Muscle of back (tissue), 13 donors: ENCODE measurements at places on chromosomes 3 and 15. TPM values are rescaled to one million over a fixed set of nuclear protein-coding genes. Genes with fewer than 3 reads are reported as not detected.

Gene GP9
- polyA plus RNA-seq: not detected

Gene SI
- polyA plus RNA-seq: 0.22 TPM

DNA sequence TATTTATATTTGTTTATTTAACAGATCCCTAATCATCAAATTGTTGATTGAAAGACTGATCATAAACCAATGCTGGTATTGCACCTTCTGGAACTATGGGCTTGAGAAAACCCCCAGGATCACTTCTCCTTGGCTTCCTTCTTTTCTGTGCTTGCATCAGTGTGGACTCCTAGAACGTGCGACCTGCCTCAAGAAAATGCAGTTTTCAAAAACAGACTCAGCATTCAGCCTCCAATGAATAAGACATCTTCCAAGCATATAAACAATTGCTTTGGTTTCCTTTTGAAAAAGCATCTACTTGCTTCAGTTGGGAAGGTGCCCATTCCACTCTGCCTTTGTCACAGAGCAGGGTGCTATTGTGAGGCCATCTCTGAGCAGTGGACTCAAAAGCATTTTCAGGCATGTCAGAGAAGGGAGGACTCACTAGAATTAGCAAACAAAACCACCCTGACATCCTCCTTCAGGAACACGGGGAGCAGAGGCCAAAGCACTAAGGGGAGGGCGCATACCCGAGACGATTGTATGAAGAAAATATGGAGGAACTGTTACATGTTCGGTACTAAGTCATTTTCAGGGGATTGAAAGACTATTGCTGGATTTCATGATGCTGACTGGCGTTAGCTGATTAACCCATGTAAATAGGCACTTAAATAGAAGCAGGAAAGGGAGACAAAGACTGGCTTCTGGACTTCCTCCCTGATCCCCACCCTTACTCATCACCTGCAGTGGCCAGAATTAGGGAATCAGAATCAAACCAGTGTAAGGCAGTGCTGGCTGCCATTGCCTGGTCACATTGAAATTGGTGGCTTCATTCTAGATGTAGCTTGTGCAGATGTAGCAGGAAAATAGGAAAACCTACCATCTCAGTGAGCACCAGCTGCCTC lies 14.7 kb downstream of the THBS1 start:
- DNase-seq: peak; percentile 13

DNA sequence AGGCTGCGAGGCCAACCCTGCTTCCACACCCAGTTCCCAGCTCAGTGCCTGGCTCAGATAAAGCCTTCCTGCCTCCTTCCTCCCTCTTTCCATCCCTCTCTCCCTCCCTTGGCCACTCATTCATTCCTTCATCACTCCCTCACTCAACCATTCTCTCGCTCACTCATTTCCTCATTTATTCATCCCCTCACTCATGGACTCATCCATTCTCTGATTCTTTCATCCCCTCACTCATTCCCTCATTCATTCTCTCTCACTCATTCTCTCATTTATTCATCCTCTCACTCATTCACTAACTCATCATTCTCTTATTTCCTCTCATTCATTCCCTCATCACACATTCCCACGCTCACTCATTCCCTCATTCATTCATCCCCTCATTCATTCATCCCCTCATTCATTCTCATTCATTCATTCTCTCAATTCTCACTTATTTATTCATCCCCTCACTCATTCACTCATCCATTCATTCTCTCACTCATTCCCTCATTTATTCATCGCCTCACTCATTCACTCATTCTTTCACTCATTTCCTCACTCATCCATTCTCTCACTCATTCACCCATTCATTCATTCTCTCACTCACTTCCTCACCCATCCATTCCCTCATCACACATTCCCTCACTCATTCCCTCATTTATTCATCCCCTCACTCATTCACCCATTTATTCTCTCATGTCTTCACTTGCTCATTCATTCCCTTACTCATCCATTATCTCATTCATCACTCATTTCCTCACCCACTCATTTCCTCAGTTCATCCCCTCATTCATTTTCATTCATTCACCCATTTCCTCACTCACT lies 13.2 kb downstream of the ABTB1 start:
- no peak for DNase-seq

Gene C3orf70
- polyA plus RNA-seq: 4.9 TPM

Gene EIF4A2
- 572 TPM for polyA plus RNA-seq

- DNase-seq: no peak
Observed at GRCh38 chr3:171044384-171044783, 17.9 kb upstream of the SLC2A2 start.

GRCh38 chr3:117793622-117794265 lies 1084.2 kb downstream of the TUSC7 start:
- no peak for DNase-seq

Gene GRK7
- not detected for polyA plus RNA-seq

DNA sequence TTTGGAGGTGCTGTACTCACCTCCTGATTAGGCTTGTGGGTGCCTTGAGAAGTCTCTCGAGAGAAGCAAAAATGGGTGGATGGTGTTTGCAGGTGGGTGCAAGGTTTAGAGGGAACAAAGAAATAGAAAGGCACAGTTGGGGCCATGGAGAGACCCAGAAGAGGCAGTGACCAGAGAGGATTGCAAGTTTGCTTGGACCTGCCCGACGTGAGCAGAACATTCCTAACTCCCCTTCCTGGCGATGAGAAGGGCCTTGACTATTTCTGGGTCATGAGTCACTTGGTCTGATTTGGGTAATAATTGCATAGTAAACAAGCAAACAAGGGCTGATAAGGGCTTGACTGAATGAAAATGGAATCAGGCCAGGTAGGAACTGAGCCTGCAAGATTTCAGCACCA lies 7.0 kb upstream of the CTSH start:
- no peak for DNase-seq

DNA sequence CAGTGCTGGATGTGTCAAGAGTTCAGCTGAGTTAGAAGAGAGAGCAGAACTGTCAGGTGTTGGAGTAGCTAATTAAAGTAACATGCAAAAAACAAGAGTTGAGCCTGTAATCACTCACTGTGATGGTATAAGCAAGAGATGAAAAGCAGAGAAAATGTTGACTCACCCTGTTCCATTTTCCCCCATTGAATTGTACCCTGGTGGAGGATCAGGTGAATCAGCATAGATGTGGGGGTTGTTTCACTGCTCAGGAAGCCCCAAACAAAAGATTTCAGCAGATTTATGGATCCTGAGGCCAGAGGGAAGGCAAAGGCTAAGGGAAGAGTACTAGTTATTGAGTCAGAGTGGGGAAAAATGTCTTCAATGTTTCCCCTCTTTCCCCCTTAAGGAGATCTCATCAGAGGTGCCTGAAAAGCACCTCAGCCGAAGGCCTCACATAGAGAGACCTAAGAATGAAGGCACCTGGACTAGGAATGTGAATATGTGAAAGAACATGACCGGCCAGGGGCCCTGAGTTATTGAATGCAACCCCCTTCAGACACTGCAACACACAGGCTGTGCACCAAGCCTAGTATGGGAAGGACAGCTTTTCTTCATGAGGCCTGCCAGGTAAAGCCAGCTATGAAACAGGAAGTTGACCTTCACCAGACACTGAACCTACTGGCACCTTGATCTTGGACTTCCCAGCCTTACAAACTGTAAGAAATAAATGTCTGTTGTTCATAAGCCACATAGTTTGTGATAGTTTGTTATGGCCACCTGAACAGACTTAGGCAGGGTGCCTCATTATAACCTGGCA lies 90.1 kb downstream of the TMCO5A start:
- no peak for DNase-seq

- no peak for DNase-seq
Observed at GRCh38 chr15:52715411-52715810, 36.2 kb upstream of the ATOSA start.

Gene SIDT1
- polyA plus RNA-seq: 1.5 TPM

- no peak for DNase-seq
Observed at GRCh38 chr3:126212620-126213378, 32.4 kb upstream of the ALDH1L1 start.

DNA sequence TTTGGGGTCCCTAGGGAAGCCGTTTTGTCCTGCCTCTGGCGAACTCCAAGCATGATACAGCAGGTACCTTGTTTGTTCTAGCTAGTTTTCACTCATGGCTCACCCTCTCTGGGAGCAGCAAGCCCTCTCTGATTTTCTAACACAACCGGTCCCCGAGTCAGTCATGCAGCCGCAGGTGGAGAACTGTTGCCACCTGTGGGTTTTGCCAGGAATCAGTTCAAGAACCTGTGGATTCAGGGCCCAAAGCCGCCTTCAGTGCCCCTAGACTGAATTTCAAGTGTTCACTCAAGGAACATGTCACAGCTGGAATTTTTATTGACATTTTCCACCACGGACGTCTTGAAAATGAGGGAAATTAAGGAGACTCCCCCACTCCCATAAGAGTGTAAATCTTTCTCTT lies 13.3 kb upstream of the LRRK1 start:
- no peak for DNase-seq

Gene GOLGA8G
- not detected for polyA plus RNA-seq

GRCh38 chr15:83170474-83171165 lies 37.0 kb downstream of the HDGFL3 start:
- no peak for DNase-seq

- no peak for DNase-seq
Observed at GRCh38 chr3:12060139-12060845, 56.1 kb downstream of the SYN2 start.

Gene FANCD2OS
- not detected for polyA plus RNA-seq

GRCh38 chr3:127304121-127304744 lies 16.4 kb upstream of the PRR20G start:
- DNase-seq: no peak

Gene TNIK
- polyA plus RNA-seq: 45.9 TPM

GRCh38 chr3:196192036-196192523 lies 19.1 kb downstream of the ZDHHC19 start:
- no peak for DNase-seq

Gene CCDC80
- polyA plus RNA-seq: 94.2 TPM

Gene PRTG
- 3.3 TPM for polyA plus RNA-seq

Gene SEMA6D
- 73.0 TPM for polyA plus RNA-seq

GRCh38 chr3:67567893-67568292 lies 86.5 kb downstream of the SUCLG2 start:
- no peak for DNase-seq

Gene OXSM
- polyA plus RNA-seq: 12.2 TPM
